ENCODE measurements at places on chromosomes 2 and 18. TPM values are rescaled to one million over a fixed set of nuclear protein-coding genes. Genes with fewer than 3 reads are reported as not detected.

- DNase-seq, result no peak
- no peak overlapping the region for H3K4me3 ChIP-seq
- H3K27me3 ChIP-seq, result no peaks in the 10 kb centered on the region
- peaks cover 58% of the 10 kb centered on the region for H3K36me3 ChIP-seq
- peaks cover 53% of the 10 kb centered on the region for H3K4me1 ChIP-seq
- peak overlapping the region; percentile 60 for H3K27ac ChIP-seq
Observed at GRCh38 chr2:28406276-28407096, 13.8 kb downstream of the FOSL2 start.

- peaks cover 21% of the 10 kb centered on the region for H3K36me3 ChIP-seq
- H3K4me1 ChIP-seq, result peaks cover 23% of the 10 kb centered on the region
- H3K27ac ChIP-seq, result no peak overlapping the region
- H3K4me3 ChIP-seq, result no peak overlapping the region
- DNase-seq, result no peak
- no peaks in the 10 kb centered on the region for H3K27me3 ChIP-seq
Observed at GRCh38 chr18:80037869-80038630, 3.8 kb downstream of the RBFA start.

DNA sequence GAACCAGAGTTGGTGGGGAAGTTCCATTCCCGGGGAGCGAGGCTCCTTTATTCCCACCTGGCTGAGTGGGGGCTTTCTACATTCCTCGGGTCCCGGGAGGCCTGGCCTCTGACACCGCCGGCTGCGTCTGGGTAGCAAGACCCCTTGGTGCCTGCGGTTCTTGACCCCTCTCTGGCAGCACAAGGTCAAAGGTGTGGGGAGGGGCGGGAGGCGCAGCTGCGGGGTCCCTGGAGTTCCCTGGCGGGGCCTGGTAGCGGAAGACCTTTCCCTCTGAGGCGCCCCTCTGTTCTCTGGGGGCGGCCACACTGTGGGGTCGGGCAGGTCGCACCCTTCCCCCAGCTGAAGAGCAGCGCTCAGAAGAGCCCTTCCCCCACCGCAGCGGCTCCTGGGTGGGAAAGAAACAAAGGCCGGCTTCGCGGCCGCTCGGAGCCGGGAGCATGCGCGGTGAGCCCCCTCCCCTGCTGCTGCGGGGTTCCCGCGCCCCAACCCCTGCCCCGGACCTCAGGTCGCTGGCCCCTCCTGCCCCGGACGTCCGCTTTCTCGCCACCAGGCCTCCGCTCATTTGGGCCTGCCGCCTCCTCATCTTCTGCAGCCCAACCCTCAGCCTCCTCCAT is 146.3 kb downstream of the ANKRD44 start:
- H3K4me1 ChIP-seq, result peaks cover 20% of the 10 kb centered on the region
- H3K27ac ChIP-seq, result peak overlapping the region; percentile 20
- no peak for DNase-seq
- no peaks in the 10 kb centered on the region for H3K27me3 ChIP-seq
- H3K36me3 ChIP-seq, result no peaks in the 10 kb centered on the region
- H3K4me3 ChIP-seq, result peak overlapping the region; percentile 57

NT5DC4 gene
- not detected for total RNA-seq
